ENCODE measurements at places on chromosomes 3 and 15.

DNA sequence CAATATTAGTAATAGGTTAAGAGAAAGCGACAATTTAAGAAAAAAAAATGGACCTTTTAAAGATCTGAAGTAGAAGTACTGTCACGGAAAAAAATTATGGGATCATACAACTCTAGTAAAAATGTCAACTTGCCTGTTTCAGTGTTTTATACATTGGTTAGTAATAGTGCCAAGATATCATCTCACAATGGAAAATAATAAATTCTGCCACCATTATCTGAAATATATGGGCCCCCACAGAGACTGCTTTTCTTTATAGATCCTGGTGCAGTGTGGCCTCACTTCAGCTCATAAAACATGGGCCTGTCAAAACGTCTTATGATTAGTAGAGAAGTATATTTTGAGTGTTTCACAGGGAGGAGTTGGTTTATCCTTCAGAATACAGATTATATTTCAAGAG lies 266.3 kb upstream of the EPHA6 start:
- no peak for DNase-seq

- no peak for DNase-seq
Observed at GRCh38 chr3:42517117-42517516, 14.7 kb downstream of the VIPR1 start.

DNA sequence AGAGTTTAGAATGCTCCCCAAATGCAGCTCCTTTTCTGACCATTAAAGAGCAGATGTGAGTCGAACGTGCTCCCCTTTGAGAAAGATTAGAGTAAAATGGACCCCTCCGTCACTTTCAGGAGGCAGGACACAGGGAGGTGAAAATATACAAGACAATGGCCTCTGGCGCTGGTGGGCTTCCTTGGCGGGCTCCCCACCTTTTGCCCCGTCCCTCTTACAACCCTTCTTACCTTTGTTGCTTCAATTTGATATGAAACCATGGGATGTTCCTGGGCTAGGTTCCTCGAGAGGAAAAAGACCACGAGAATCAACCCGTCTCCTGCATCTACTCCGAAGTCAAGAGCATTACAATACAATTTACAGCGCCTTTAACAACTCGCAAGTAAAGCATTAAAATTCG lies 214.2 kb downstream of the MEIS2 start:
- no peak for DNase-seq

DNA sequence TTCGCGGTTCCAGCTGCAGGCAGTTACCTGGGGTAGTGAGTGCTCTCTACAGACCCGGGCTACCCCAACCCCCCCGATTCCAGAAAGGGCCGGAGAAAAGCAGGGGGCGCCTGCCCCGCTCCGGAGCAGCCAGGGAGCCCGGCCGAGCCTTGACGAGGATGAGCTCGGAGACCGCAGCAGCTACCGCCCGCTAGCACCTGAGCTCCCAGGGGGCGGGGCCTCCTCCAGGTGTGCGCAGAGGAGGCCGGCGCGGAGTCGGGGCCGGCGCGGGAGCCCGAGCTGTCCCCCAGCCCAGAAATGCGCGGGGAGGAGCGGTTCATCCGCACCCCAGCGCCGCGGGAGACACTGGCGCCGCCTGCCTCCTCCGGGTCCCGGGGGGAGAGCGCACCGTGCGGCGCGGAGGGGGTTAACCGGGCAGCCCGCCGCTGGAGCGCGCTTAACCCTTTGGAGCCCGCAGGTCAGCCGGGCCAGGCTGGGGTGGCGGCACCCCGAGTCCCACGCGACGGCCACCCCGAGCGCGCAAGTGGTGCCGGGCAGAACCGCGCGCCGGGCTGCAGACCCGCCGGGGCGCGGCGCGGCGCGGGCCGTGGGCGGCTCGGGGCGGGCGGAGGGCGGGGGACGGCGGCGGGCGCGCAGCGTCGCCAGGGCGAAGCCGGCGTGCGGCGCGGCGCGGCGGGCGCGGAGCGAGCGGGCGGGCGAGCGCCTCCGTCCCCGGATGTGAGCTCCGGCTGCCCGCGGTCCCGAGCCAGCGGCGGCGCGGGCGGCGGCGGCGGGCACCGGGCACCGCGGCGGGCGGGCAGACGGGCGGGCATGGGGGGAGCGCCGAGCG lies at the start of gene CACNA1D:
TSS of gene CACNA1D (plus strand) at position 649 of the 829 bp plus-strand sequence. CDS start 556 bp downstream, outside the sequence.
- DNase-seq, result no peak
